ENCODE measurements at places on chromosomes 1 and 21.

DNA sequence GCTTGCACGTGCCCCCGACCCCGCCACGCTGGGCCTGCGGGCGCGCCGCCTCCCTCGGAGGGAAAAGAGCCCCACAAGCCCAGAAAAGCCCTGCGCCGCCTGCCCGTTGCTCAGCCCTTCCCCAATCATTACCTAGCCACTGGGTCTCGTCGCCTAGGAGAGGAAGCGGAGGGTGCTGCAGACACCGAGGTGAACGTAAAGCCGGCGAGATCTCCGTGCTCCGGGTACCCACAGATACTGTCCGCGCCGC lies at the start of gene ENO1:
ENO1 (minus strand) TSS at position 239 of the 250 bp plus-strand sequence. CDS start 3,778 bp downstream, outside the sequence.
- DNase-seq, result no peak

GRCh38 chr21:15421441-15421881 lies 308.3 kb upstream of the USP25 start:
- no peak for DNase-seq

GRCh38 chr21:42837421-42838211 lies 41.7 kb downstream of the WDR4 start:
- no peak for DNase-seq

GRCh38 chr1:205929496-205930194 lies 13.6 kb downstream of the SLC26A9 start:
- no peak for DNase-seq

- DNase-seq, result no peak
These were observed 22.7 kb upstream of the FHAD1 start for GRCh38 chr1:15224259-15224869.

DNA sequence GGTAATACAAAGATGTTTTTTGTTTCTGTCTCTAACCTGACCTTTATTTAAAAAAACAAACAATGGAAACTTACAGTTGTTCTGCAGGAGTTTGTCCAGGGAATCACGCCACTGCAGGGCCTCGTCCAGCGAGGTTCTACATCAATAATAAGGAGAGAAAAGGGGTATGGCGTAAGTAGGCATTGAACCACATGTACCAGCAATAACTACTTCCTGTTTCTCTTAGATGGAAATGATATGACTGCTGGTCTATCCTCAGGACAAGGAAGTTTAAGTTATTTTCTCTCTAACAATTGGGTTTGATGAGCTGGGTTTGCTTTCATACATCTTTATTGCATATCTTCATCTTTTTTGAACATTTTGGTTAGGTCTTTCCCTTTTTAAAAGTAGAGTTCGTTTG lies 40.9 kb downstream of the RGS5 start:
- DNase-seq, result no peak

DNA sequence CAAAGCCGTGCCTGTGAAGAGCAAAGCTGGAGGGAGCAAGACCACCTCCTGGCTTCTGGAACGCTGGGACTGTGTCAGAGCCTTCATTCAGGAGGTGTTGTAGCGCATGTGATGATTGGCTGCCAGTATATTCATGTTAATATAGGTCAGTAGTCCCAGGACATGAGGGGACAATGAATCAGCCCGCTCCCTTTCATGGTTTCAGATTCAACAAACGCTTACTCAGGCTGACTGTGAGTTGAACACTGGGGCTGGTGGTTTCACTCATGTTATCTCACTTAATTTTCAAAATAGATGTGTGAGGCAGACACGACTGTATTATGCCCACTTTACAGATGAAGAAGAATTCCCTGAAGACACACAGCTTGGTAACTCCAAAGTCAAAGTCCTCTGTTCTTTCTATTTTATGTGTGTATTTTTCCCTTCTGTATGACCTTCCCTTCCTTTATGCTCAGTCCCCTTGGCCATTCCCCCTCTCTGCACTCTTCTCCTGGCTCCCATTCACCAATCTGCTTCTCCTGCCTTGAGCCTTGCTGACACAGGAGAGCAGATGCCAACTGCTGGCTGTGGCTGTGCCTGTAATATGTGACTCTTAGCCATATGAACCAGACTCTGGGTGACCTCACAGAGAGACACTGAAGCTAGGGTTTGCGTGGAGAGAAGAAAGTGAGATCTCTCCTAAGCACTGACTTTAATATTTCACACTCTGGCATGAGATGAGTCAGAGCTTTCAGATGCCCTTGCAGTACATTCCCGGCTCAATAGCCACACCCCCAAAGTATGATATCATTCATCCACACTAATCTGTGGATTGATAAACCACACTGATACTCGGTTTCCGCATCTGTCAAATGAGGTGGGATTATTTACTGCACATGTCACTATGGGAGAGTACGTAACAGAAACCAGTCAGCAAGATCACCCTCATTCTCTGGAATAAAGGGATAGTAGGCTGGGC lies 31.4 kb upstream of the KIRREL1 start:
- DNase-seq, result no peak

DNA sequence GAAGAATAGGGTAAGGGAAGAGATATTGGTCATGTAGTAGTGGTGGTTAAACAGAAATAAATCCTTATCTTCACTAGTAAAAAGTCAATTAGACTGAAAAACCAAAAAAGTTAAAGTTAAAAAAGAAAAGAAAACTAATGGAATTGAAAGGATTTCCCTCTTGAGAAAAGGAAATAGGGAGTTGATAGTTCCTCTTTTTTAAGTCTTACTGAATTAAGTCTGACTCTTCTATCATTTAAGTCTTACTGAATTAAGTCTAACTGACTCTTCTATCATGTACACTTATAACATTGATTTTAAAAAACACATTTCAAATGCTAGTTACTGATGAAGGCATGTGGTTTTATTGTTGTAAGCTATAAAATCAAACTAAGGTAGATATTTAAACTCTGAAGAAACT lies 49.5 kb upstream of the TENT5C start:
- DNase-seq, result no peak

- DNase-seq, result no peak
These were observed 411.6 kb downstream of the SMYD3 start for GRCh38 chr1:246095443-246095842.

GRCh38 chr1:86214605-86215004 lies 58.0 kb upstream of the COL24A1 start:
- DNase-seq, result no peak

DNA sequence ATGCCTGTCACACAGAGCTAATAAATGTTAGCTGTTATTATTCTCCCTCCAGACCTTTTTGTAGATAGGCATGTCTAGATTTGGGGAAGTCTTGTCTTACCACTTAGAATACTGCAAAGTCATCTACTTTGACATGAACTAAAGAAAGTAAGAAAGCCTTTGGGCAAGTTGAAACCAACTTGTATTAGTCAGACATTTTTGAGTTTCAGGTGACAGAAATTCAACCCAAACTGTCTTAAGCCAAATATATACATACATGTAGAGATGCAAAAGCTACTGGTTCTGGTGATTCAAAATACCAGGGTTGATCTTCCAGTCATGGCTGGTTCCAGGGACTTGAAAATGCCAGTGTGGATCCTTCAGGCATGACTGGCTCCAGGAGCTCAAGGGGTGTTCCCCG lies 276.8 kb upstream of the TMEM51 start:
- DNase-seq, result no peak

- DNase-seq, result no peak
These were observed 18.8 kb downstream of the USP25 start for GRCh38 chr21:15748586-15748985.

- DNase-seq, result no peak
These were observed 2.1 kb upstream of the UBE2T start for GRCh38 chr1:202343652-202344349.

DNA sequence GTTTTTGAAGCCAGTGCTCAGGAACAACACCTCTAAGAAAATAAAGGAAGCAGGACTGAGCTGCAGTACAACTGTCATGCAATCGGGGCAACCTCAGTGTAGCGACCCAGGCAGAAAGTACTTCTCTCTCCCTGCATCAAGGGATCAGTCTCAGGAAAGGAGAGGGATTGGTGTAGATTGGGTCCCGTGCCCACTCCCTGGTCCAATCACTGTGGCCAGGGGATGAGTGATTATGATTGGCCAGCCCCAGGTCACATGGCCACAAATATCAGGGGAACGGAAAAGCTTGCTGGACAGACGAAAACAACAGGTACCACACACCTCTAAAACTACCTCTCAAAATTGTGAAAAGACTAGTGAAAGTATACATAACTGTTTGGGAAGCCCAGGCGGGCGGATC lies 136.2 kb upstream of the F3 start:
- DNase-seq, result no peak

All from stimulated activated effector memory CD8-positive, alpha-beta T cell treated with anti-CD3 and anti-CD28 coated beads, Interleukin-12 subunit alpha, Interleukin-12 subunit beta, amount 100 ng/mL, for 72 hours (primary cell).